ENCODE measurements at places on chromosomes 16 and 17. TPM values are rescaled to one million over a fixed set of nuclear protein-coding genes. Genes with fewer than 3 reads are reported as not detected.

- DNase-seq = no peak
Measured at GRCh38 chr16:10856042-10856441, 21.0 kb upstream of the CIITA start.

GRCh38 chr17:72609501-72609900, 483.0 kb downstream of the SLC39A11 start:
- DNase-seq = peak; percentile 89

GRCh38 chr17:71004413-71004812, 835.1 kb downstream of the KCNJ2 start:
- DNase-seq = no peak

DNA sequence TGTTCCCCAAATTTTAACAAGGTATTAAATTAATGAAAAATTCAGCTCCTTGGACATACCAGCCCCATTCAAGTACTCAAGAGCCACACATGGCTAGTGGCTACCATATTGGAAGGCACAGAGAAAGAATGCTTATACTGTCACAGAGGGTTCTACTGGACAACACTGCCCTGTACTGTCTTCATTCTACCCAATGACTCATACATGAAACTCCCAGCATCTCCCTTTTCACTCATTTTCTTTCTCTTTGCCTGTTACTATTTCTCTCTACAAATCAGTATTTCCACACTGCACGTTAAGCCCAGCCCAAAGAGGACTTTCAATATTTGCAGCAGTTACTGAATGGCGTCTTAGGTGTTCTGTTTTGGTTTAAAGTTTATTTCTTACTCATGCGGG, 72.1 kb upstream of the RCVRN start:
- DNase-seq = no peak

DNA sequence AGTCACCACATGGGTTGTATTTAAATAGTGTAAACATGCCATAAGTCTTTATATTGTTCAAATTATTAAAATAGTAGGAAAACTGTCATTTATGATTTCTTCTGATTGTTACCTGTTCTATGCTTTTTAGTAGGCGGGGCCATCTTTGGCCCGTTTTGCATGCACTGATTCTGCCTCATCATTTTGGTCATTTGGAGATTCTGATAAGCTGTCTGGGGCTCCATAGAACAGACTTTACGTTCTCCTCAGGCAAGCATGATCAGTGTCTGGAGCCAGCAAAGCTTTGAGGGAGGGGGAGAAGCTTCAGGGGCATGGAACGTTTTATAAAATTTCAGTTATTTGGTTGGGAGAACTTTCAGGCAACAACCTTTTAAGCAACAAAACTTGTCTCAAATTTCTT, 8.8 kb downstream of the NDEL1 start:
- DNase-seq = no peak

- no peak for DNase-seq
Measured at GRCh38 chr16:89368604-89369249, 121.6 kb downstream of the ANKRD11 start.

DNA sequence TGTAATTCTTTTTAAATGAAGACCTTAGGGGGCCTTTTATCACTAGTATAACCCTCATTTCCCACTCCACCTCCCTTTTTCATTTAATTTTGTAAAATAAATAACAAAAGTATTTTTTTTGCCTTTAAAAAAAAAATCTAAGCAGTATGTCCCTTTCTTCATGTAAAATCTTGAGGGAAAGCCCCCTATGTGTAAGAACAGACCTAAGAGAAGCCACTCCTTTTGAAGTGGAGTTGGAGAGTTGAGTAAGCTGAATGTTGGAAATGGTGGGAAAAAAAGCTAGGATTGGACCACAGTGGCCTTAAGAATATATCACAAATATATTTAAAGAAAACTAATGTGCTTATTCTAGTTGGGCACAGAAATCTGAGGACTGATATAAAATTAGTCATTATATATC, 44.5 kb upstream of the INTS2 start:
- no peak for DNase-seq

DNA sequence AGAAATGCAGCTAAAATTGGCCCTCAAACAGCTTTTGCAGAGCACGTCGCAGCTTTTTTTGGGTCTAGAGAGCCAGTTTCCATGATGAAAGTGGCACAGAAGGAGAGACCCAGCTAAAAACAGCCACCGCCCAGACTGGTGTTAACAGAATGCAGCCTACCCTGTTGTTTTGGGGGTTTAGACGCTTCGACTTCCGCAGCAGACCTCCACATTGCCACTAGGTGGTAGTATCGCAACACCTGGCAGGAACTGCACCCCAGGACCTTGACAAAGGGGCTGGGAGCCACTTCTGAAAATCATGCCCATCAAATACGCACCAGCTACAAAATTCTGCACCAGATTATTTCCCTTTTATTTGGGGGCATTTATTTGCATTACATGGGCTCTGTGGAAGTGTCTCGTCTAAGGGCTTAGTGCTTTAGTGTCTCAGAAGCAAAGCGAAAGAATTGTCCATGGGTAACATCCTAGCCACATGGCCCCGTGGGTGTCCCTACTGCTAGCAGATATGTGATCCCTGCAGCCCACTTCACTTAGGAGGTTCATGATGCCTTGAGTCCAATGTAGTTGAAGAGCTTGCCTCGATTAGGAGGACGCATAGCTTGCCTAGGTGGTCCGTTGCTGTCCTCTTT, 167.1 kb downstream of the HAPSTR1 start:
- DNase-seq = peak; percentile 5

DNA sequence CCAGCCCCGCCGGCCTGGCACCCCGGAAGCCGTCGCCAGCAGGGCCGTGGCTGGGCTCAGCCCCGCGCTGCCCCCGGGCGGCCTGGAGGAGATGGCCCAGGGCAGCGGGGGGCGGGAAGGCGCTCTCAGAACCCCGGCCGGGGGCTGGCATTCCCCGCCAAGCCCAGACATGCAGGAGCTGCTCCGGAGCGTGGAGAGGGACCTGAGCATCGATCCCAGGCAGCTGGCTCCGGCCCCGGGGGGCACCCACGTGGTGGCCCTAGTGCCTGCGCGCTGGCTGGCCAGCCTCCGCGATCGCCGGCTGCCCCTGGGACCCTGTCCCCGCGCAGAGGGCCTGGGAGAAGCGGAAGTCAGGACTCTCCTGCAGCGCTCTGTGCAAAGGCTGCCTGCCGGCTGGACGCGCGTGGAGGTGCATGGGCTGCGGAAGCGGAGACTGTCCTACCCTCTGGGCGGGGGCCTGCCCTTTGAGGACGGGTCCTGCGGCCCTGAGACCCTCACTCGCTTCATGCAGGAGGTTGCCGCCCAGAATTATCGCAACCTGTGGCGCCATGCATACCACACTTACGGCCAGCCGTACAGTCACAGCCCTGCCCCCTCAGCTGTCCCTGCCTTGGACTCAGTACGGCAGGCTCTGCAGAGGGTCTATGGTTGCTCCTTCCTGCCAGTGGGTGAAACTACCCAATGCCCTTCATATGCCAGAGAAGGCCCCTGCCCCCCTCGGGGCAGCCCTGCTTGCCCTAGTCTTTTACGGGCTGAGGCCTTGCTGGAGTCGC, 551 bp downstream of the WDR81 start:
- DNase-seq = peak; percentile 10

DNA sequence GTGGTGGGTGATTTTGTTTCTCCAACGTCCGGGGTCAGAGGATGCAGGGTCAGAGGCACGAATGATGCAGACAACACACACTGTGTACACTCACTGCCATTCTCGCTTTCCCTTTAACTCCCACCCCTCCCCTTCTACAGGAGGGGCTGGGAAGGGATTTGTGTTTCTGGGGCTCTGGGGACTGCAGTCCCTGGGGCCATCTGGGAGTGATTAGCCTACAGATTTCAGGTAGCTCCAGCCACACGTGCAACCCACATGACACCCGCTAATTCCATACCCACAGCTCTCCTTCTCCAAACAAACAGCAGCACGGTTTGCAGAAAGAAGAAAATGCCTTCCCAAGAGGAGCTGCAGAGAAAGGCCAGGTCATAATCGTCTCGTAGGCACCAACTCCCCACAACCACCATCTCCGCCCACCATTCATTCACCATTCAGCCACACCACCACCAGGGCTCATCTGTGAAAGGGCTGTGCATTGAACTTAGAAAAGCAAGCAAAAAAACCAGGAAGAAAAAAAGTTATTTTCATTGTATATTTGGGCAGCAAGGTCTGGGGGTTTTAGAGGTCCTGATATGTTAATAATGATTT, 9.4 kb upstream of the SOX9 start:
- DNase-seq = no peak

- DNase-seq = peak; percentile 30
Measured at GRCh38 chr17:31586946-31587345, 195.5 kb downstream of the RAB11FIP4 start.

- DNase-seq = no peak
Measured at GRCh38 chr16:13168091-13168572, 266.7 kb downstream of the SHISA9 start.

DNA sequence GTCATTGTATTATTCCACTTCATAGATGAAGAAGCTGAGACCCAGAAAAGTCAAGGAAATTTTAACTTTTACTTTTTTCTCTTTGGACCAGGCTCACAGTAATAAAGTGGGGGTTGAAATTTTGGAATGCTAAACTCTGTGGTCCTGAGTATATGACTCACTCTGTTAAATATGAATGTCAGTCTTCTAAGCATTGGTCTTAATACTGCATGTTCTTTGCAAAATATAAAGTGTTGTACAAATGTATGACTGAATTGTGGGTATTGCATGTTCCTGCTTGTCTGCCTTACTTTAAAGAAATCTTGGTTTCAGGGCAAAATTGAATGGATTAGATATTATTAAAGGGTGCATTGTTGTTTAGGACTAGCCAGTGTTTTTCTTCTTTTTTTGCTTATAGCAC, 950.8 kb upstream of the GOT2 start:
- peak; percentile 66 for DNase-seq

GRCh38 chr17:50114849-50115357, 15.1 kb downstream of the SAMD14 start:
- DNase-seq = peak; percentile 56

DNA sequence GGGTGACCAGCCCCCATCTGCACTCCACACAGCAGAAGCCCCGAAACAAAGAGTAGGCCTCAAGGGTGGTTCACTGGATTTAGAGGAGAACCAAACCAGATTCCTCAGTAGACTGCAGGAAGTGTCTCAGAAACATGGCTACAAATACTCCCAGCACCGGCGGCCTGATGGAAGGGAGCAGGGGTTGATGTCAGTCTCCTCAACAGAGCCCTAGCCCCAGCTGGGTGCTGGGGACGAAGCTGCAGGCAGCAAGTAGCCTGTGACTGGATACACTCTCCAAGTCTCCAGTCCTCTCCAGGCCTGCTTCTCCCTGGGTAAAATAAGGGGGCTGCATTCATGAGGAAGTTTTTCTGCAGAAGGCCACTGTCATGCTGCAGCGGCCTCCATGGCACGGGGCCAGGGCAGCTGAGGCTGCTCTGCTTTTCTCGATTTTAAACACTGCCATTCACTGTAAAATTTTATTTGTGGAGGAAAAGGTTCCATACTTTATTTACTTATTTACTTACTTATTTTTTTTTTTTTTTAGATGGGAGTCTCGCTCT, 36.7 kb upstream of the SREBF1 start:
- no peak for DNase-seq

GRCh38 chr17:50055426-50056216, at the start of gene ITGA3:
ITGA3 (plus strand) TSS chr17:50056110; CDS start chr17:50056440, 330 bp downstream.
- peak; percentile 93 for DNase-seq

- DNase-seq = no peak
Measured at GRCh38 chr16:3854750-3855541, 25.6 kb downstream of the CREBBP start.

DNA sequence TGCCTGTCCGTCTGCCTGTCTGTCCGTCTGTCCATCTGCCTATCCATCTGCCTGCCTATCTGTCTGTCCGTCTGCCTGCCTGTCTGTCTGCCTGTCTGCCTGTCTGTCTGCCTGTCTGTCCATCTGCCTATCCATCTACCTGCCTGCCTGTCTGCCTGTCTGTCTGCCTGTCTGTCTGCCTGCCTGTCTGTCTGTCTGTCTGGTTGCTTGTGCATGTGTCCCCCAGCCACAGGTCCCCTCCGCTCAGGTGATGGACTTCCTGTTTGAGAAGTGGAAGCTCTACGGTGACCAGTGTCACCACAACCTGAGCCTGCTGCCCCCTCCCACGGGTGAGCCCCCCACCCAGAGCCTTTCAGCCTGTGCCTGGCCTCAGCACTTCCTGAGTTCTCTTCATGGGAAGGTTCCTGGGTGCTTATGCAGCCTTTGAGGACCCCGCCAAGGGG, 5.6 kb downstream of the GCGR start:
- DNase-seq = no peak

- DNase-seq = no peak
Measured at GRCh38 chr17:41338961-41339485, 11.6 kb downstream of the KRT33A start.

DNA sequence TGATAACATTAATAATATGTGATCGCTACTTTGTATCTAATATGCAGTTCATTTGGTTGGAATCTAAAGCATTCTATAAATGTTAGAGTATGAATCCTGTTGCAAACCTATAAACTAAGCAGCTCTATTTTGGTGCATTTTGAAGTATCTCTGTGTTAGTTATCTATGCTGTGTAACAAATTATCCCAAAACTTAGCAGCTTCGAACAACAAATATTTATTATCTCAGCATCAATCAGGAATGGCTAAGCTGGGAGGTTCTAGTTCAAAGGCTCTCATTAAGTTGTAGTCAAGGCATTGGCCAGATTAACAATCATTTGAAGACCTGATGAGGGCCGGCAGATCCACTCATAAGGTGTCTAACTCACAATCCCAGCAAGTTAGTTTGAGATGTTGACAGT, 10.1 kb upstream of the MSI2 start:
- no peak for DNase-seq

GRCh38 chr17:56314026-56314425, 160.8 kb downstream of the ANKFN1 start:
- DNase-seq = peak; percentile 39

DNA sequence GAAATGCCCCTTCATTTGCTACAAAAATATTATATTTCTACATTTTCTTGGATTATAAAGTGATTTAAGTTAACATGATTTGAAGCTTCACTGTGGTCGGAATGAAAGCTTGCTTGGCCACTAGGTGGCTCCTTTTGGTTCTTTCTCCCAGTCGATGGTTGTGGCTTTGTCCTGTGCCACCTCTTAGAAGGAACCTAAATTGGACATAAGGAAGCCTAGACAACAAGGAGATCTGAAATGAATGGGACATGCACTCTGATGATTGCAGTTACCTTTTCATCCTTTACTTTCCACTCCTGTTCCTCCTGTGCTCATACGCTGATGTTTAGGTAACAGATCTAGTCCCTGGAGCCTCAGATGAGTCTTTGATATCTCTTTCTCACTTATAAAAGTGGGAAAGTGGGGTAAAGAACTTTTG, 39.2 kb downstream of the FTO start:
- peak; percentile 37 for DNase-seq

- DNase-seq = no peak
Measured at GRCh38 chr17:48043176-48043575, 5.0 kb upstream of the NFE2L1 start.

- DNase-seq = no peak
Measured at GRCh38 chr16:50711040-50711439, 17.6 kb downstream of the NOD2 start.

GRCh38 chr17:4807605-4808377, 839 bp downstream of the PLD2 start:
- DNase-seq = no peak

Gene ACSM2A
- total RNA-seq = not detected

Gene SRR
- 15.0 TPM for total RNA-seq

Gene SNX20
- total RNA-seq = not detected

Gene MT1H
- not detected for total RNA-seq

Gene ADAD2
- total RNA-seq = not detected

Gene LPCAT2
- total RNA-seq = 13.1 TPM

Gene PRSS36
- total RNA-seq = 0.17 TPM

Gene IL34
- 5.1 TPM for total RNA-seq

Gene TBC1D16
- total RNA-seq = 30.4 TPM

All from fibroblast of lung (primary cell).